ENCODE measurements at places on chromosomes 11 and 22.

- DNase-seq = no peak
These were observed 13.3 kb downstream of the PARVA start for GRCh38 chr11:12390687-12391110.

DNA sequence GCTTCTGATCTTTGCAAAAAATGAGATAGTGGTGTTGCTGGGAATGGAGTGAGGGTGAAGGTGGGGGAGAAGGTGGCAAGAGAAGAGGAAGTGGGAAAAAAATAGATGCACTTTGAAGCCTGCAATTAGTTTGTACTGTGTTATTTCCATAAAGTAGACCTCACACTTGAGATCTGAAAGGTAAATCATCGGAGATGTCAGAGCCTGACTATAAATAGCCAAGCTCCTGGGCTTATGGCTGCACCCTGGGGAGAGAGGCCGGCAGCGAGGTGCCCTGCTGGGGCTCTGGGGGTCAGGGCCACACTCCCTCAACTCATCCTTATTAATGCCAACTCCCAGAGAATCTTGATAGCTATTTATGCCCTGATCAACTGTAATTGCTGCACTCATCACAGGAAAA is 134.4 kb downstream of the NXPE2 start:
- no peak for DNase-seq

- DNase-seq = no peak
These were observed 12.0 kb downstream of the SLC5A1 start for GRCh38 chr22:32055069-32055468.

GRCh38 chr11:17275400-17276235 is 921 bp upstream of the NUCB2 start:
- DNase-seq = no peak

GRCh38 chr11:842370-843002 is at the start of the genes POLR2L and TSPAN4:
TSS of gene POLR2L (minus strand) at chr11:842529. CDS start at chr11:842508, 21 bp downstream.
TSS of gene TSPAN4 (plus strand) at chr11:842852. CDS start at chr11:850305, 7,453 bp downstream.
- peak; percentile 85 for DNase-seq

- no peak for DNase-seq
These were observed 172.6 kb downstream of the LARGE1 start for GRCh38 chr22:33747576-33748180.

- no peak for DNase-seq
These were observed 23.0 kb upstream of the BLID start for GRCh38 chr11:122138744-122139594.

DNA sequence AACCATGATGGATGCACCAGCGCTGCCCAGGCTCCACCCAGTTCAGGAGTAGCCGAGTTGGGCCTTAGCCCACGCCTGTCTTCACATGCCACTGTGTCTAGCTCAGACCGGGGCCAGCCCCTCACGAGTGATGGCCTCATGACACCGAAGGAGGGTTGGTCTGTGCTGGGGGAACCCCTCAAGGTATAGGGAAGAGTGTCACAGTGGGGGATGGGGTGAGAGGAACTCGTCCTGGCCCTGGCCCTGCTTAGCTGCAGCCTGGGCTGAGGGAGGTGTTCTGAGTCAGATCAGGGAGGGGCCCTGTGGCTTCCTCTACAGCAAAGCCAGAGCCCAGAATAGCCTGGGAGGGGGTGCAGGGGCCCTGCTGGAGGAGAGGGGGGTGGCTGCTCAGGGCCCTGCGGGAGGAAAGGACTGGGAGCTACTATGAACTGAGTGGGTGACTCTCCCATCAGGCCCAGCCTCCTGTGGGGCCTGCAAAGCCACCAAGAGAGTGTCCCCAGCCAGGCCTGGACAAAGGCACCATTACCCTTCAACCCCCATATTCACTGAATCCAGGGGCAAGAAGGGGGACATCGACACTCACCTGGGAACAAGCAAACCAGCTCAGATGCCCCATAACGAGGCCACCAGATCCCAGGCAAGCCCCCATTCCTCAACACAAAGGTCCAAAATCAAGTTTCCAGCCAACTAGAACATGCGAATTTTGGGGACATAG is 41.2 kb downstream of the IGLL5 start:
- DNase-seq = no peak

Data from ACHN (cell line).